ENCODE measurements at places on chromosomes 16 and 17. TPM values are rescaled to one million over a fixed set of nuclear protein-coding genes. Genes with fewer than 3 reads are reported as not detected.
A peak's percentile ranks its signal among the peaks of the same experiment; 100 is the strongest.

The RBFOX1 gene
- total RNA-seq, result not detected

The IRX6 gene
- total RNA-seq, result not detected

The PPP1R27 gene
- total RNA-seq, result not detected

The KLHL10 gene
- not detected for total RNA-seq

The HOXB8 gene
- total RNA-seq, result 0.15 TPM

DNA sequence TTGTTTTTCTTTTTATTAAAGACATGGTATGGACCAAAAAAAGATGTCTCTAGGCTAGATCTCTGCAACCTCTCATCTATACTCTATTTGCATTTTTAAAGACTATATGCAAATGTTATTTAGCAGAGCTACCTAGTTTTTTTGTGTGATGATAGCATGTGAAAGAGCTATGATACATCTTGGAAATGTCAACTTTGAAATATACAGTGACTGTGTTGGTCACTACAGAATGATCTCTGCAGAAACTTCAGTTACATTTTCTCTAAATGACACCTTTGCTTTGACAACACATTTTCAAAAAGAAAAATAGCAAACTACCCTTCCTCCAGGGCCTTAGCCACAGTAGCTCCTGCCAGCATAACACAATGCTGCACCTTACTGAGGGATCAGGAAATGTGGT, 86.6 kb downstream of the PRKCB start:
- DNase-seq, result no peak

- no peak for DNase-seq
Measured at GRCh38 chr17:34527908-34528470, 51.4 kb upstream of the TMEM132E start.

DNA sequence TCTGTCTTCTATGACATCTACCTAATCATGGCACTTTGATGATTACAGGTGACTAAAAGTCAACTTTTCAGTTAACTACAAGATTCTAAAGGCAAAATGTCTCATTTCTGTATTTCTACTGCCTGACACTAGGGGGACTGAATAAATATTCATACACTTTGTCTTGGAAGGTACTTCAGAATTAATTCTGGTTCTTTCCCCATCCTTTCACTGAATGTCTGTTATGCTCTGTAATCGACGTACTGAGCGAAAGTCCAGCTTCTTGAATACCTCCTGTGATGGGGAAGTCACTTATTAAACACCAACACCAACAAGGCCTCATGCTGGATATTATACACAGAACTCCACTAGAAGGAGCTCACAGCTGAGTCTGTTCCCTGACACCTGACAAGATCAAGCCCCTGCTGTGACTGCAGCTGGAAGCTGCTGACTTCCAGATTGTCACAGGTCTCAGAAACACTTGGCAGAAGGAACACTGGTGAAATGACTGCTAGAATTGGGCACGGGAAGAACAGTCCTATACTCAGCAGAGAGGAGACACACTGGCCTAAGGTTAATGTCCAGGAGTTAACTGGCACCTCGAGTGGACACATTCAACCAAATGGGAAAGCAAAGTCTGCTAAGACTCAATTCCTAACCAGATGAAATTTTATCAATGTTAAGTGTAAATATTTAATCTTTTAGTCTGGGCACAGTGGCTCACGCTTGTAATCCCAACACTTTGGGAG, 31.9 kb downstream of the CMC2 start:
- DNase-seq, result peak; percentile 78

- no peak for DNase-seq
Measured at GRCh38 chr17:47918006-47918405, 22.0 kb downstream of the SP2 start.

All from left lobe of liver (tissue), 2 donors.